ENCODE measurements at places on chromosomes 1 and 21.

DNA sequence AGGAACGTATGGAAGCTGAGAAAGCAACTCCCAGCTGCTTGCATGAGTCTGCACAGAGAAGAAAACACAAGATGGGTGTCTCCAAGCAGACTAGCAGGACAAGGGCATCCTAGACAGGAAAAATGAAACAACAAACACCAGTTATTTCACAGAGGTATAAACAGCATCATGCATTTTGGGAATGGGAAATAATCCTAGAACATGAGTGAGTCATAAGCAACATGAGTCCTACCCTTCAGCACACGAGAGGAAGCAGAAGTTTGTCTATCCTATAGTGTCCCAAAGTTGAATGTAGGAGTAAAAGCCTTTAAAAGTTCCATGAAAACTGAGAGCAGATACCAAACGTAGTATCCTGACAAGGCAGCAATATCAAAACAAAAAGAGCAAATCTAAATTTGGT, 11.3 kb upstream of the FRRS1 start:
- DNase-seq, result no peak
- H3K4me1 ChIP-seq, result no peaks in the 10 kb centered on the region
- no peak overlapping the region for H3K4me3 ChIP-seq
- H3K36me3 ChIP-seq, result no peaks in the 10 kb centered on the region
- peaks cover 47% of the 10 kb centered on the region for H3K27me3 ChIP-seq

DNA sequence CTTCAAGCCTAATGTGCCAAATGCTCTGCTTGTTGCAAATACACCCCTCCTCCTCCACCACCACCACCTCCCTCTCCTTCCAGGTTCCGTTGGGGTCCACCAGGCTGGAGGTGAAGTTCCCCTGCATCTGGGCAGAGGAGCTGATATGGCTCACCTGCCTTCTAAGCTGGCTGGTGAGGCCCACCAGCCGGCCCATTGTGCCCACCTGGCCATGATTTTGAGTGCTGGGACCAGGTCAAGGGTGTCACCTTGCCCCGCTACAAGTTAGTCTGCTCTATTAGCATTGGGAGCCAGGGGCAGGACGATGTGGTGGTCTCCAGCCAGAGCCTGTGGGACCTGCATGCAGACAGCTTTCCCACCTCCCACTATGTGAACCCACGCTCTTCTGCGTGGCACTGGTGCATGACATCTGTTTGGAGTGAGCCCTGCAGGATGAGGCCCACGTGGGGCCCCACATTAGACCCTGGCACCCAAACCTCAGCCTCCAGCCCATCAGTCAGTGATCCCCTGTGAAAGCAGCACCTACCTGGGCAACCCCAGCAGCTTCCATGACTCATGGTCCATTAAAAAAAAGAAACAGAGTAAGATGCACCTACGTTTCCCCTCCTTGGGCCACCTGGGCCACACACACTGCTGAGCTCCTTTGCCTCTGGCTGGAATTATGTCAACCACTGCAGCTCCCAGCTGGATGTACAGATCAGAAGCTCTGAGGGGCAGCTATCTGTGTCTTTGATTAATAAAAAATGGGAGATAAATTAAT, 15.6 kb upstream of the CDCP2 start:
- H3K27ac ChIP-seq, result no peak overlapping the region
- no peak for DNase-seq
- H3K27me3 ChIP-seq, result no peaks in the 10 kb centered on the region
- H3K36me3 ChIP-seq, result no peaks in the 10 kb centered on the region
- H3K4me3 ChIP-seq, result no peak overlapping the region

- peaks cover 11% of the 10 kb centered on the region for H3K27me3 ChIP-seq
- H3K4me3 ChIP-seq, result no peak overlapping the region
- no peaks in the 10 kb centered on the region for H3K4me1 ChIP-seq
- no peak overlapping the region for H3K27ac ChIP-seq
- no peaks in the 10 kb centered on the region for H3K36me3 ChIP-seq
- DNase-seq, result no peak
Observed at GRCh38 chr1:183687546-183688304, 34.6 kb upstream of the APOBEC4 start.

DNA sequence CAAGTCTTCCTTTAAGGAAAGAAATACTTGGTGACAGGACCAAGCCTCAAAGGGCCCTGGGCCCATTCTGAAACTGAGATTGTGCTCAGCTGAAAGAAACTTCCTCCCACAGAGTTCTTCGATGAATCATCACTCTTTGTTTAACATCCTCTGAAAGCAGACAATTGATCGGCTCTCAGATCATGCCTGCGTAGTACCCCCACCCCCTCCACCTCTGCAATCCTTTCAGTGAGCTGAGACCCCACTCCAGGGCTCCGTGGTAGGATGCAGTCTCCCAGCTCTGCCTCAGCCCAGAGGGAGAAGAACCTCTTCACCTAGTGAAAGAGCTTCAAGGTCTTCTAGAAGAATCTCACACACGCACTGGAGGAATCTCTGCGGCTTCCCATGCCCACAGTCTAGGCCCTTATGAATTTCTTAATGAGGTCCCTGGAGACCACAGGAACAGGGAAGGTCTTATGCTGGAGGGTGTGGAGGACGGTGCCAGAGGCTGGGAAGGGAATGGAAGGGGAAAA, 104.9 kb upstream of the SOD1 start:
- H3K27me3 ChIP-seq, result peaks cover 64% of the 10 kb centered on the region
- peak; percentile 46 for DNase-seq
- H3K36me3 ChIP-seq, result peaks cover 21% of the 10 kb centered on the region
- peak overlapping the region; percentile 6 for H3K27ac ChIP-seq
- H3K4me1 ChIP-seq, result peaks cover 54% of the 10 kb centered on the region

GRCh38 chr1:41657679-41658295, 173.3 kb upstream of the EDN2 start:
- peaks cover 74% of the 10 kb centered on the region for H3K4me1 ChIP-seq
- H3K36me3 ChIP-seq, result peaks cover 15% of the 10 kb centered on the region
- peak; percentile 22 for DNase-seq
- no peaks in the 10 kb centered on the region for H3K27me3 ChIP-seq

DNA sequence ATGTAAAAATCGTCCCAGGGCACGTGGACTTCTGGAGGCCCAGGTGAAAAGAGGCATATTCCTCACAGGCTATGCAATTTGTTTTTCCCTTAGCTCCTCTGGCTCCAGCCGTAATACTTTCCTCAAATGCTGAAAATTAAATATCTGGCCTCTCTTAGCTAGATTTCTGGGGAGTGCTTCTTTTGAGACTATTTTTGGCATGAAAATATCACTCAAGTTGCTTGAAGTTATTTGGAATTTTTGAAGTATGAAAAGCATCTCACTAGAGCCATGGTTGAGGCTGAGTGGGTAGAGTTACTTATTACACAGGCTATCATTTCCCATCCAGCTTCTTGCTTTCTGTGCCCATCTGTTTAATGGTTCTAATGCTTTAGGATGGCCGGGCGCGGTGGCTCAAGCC, 59.7 kb downstream of the MYOM3 start:
- H3K27ac ChIP-seq, result no peak overlapping the region
- H3K4me1 ChIP-seq, result no peaks in the 10 kb centered on the region
- H3K27me3 ChIP-seq, result peaks cover 15% of the 10 kb centered on the region
- DNase-seq, result no peak
- H3K36me3 ChIP-seq, result no peaks in the 10 kb centered on the region

DNA sequence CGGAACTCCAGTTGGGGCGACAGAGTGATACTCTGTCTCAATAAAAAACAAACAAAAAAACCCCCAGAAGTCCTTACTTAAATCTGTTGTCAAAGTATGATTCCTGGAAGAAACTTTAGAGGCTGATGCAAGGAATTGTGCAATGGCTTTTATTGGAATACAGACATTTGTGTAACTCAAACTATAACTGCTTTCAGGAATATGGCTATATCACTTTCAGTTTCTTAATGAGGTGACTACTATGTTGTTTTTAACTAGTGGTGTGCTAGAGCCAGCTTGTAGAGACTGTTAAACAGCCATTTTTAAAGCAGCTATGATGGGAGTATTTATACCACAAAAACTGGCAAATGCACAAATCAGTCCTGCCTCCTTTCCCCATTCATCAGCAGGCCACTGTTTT, 22.7 kb upstream of the DNAJC28 start:
- DNase-seq, result no peak
- peaks cover 10% of the 10 kb centered on the region for H3K4me1 ChIP-seq
- H3K27ac ChIP-seq, result peak overlapping the region; percentile 61
- peaks cover 60% of the 10 kb centered on the region for H3K36me3 ChIP-seq
- H3K27me3 ChIP-seq, result no peaks in the 10 kb centered on the region

DNA sequence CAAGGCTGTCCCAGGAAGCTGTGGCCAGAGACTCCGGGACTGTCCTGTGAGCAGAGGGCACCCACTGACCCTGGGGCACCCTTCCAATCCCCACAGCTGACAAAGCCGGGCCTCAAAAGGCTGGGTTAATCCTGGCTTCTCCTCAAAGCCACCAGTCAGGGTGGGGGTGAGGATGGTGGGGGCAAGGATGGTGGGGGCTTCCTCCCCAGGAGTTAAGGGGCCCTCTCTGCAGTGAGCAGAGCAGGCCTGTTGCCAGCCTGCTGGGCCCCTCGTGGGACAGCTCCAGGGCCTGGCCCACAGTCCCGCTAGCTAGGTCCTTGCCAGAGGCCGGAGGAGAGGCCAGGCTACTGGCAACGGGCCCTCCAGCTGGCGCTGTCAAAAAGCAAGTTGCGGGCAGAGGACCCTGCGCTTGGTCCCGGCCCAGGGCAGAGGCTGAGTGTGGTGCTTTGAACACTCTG, 37.9 kb upstream of the CCDC27 start:
- H3K27ac ChIP-seq, result no peak overlapping the region
- H3K4me1 ChIP-seq, result peaks cover under 1% of the 10 kb centered on the region
- no peak for DNase-seq
- no peaks in the 10 kb centered on the region for H3K36me3 ChIP-seq
- peaks cover 31% of the 10 kb centered on the region for H3K27me3 ChIP-seq

GRCh38 chr1:226579781-226580323, 31.3 kb downstream of the STUM start:
- H3K27me3 ChIP-seq, result peaks cover 12% of the 10 kb centered on the region
- H3K4me3 ChIP-seq, result no peak overlapping the region
- DNase-seq, result no peak
- H3K36me3 ChIP-seq, result no peaks in the 10 kb centered on the region
- no peaks in the 10 kb centered on the region for H3K4me1 ChIP-seq

GRCh38 chr1:1112237-1112985, 3.5 kb downstream of the C1orf159 start:
- peaks cover 41% of the 10 kb centered on the region for H3K36me3 ChIP-seq
- peaks cover 8% of the 10 kb centered on the region for H3K27me3 ChIP-seq
- peaks cover 18% of the 10 kb centered on the region for H3K4me1 ChIP-seq
- no peak for DNase-seq
- H3K27ac ChIP-seq, result no peak overlapping the region
